Muscle of back (tissue), 13 donors: ENCODE measurements at places on chromosomes 5 and 9.

DNA sequence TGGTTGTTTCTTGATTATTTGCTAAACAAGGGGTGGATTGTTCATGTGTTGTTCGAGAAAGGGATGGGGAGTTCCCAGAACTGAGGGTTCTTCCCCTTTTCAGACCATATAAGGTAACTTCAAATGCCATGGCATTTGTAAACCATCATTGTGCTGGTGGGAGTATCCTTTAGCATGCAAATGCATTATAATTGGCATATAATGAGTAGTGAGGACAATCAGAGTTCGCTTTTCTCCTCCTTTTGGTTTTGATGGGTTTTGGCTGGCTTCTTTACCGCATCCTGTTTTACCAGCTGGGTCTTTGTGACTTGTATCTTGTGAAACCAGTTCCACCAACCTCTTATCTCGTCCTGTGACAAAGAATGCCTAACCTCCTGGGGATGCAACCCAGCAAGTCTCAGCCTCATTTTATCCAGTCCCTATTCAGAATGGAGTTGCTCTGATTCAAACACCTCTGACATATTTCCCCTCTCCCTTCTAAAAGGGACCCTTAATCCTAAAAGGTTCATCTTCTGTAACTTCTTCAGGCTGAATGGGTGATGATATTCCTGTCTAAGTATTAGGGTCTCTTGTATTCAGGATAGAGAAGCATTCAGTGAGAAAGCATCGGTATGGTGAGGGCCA, 8.7 kb upstream of the FBN2 start:
- DNase-seq: no peak

- DNase-seq: no peak
Observed at GRCh38 chr5:111954516-111955395, 197.8 kb upstream of the NREP start.

- DNase-seq: peak; percentile 95
Observed at GRCh38 chr5:151758430-151759241, at the start of gene ATOX1. Gene ATOX1, minus strand, starts transcription at chr5:151758631. Its CDS starts 80 bp downstream, at chr5:151758551.

GRCh38 chr5:34487159-34487879, 168.8 kb upstream of the RAI14 start:
- peak; percentile 69 for DNase-seq

DNA sequence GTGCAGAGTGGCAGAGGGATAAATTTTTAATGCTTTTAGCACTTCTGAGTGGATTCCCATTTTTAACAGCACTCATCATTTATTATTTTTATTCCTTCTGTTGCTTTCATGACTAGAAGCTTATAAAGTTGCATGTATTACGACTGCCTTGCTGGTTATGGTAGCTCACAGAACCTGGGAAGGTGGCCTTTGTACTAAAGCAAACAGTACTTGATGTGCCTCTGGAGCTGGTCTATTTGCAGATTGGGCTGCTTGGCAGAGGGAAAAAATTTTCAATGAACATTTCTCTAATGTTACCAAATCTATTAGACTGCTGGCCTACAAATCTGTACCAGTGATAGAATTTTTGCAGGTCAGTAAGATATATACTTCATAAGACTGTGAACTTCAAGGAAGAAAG, 274.5 kb upstream of the C9orf72 start:
- no peak for DNase-seq

- DNase-seq: no peak
Observed at GRCh38 chr5:57448751-57449150, 33.9 kb downstream of the ACTBL2 start.

- DNase-seq: peak; percentile 58
Observed at GRCh38 chr5:175466700-175467318, 11.6 kb upstream of the SFXN1 start.

DNA sequence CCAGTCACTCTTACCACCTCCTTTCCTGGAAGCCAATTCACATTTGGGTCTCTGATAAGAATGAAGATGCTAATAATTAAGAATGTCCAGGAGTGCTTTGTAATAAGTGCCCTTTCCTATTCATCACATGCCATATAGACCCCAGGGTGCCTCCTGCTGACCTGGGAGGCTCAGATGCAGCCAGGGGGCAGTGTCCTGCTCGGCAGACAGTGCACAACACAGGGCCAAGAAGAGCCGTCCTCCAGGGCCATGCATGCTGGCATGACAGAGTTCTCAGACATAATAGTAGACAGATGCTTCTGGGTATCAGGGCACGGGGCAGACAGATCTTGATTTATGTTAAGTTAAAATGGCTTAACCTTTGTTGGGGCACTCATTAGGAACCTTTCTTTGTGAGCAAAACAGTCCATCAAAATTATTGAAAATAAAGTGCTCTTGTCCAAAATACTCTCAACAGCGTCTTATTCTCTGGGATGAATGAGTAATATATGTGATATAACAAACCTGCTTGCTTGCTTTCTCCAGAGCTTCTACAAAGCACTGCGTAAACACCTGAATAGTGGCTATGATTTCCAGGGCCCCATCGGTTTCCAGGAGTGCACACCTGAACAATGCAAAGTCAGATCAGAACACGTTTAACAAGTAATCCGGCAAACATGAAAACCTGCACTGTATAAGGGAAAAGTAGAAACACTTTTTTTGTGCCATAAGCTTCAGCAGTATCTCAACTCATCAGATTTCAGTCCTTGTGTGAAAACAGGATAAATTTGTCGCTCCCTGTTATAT, 192.7 kb downstream of the FANCC start:
- no peak for DNase-seq

DNA sequence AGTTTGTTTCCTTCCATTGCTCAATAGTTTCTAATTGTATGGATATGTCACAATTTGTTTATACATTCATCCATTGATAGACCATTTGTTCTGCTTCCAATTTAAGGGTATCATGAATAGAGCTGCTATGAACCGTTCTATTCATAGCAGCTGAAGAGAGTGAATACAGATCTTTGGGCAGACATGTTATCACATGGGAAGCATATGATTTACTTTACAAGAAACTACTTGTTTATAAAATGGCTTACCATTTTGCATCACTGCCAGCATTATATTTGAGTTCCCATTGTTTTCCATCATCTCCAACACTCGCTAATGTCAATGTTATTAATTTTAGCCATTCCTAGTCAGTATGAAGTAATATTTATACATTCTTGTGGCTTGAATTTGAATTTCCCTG, 549.0 kb downstream of the MAT2B start:
- DNase-seq: no peak

- DNase-seq: no peak
Observed at GRCh38 chr9:115138151-115138550, 20.2 kb upstream of the TNC start.

DNA sequence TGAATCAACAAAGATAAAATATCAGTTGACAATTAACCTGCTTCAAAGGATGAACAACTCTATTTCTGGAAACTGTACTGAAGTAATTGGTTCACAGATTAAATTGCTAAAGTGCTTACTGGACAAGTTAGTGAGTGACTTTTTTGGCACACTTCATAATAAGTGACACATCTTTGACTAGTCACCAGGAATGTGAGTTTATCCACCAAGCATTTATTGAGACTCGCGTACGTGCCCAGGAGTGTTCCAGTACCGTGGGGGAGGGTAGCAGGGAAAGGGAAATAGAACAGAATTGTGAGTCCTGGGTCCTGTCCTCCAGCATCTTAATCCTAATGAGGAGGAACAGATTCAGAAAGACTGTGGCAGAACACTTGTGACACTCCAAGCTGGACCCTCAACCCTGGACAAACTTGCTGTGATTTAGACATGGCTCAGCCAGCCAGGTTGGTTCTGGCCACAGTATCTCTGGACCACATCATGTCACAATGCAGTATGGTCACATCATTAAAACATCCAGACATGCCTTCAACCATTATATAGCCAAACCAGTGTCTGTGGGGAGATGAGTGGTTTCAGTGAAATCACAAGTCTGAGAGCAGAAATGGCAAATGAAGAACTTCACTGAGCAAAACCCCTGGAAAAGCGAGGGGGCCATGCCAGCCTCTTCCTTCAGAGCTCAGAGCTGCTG, 623.1 kb downstream of the BNC2 start:
- DNase-seq: no peak

DNA sequence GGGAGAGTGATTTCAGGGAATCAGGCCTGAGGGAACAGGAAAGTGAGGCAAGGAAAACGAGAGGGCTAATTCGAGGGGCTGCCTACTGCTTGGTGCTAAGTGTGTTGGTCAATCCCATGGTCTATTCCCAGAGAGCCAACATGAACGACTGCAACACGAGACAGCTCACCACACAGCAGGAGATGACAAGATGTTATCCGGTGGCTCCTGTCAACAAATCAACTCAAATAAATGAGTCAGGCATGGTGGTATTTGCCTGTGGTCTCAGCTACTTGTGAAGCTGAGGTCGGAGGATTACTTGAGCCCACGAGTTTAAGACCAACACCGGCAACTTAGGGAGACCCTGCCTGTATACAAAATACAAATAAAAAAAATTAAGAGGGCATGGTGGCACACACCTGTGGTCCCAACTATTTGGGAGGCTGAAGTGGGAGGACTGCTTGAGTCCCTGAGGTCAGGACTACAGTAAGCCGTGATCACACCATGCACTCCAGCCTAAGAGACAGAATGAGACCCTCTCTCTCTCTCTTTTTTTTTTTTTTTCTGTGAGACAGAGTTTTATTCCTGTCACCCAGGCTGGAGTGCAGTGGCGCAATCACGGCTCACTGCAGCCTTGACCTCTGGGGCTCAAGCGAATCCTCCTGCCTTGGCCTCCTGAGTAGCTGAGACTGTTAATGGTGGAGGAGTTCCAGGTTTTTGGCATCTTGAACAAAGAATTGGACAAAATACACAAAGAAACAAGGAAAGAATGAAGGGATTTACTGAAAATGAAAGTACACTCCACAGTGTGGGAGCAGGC, 9.0 kb upstream of the FAF2 start:
- DNase-seq: no peak

- DNase-seq: no peak
Observed at GRCh38 chr5:6783787-6784186, 70.6 kb downstream of the TENT4A start.

DNA sequence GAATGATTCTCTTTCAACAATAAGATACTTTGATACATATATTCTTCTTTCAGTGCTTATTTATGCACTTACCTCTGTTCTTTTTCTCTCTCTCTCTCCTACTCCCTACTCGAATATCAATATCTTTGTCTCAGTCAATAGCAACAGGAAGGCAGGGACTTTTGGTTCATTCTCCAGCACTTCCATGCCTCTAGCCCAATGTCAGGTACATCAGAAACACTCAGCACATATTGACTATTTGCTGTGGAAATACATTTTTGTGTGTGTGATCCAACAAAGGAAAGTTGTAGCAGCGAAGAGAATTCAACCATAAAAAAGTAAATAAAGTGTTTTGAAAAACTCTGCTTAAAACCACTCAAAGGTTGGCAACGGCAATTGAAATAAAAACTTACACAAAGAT, 12.6 kb downstream of the DIRAS2 start:
- DNase-seq: no peak

GRCh38 chr5:56757077-56757476, 58.3 kb upstream of the MAP3K1 start:
- DNase-seq: no peak

DNA sequence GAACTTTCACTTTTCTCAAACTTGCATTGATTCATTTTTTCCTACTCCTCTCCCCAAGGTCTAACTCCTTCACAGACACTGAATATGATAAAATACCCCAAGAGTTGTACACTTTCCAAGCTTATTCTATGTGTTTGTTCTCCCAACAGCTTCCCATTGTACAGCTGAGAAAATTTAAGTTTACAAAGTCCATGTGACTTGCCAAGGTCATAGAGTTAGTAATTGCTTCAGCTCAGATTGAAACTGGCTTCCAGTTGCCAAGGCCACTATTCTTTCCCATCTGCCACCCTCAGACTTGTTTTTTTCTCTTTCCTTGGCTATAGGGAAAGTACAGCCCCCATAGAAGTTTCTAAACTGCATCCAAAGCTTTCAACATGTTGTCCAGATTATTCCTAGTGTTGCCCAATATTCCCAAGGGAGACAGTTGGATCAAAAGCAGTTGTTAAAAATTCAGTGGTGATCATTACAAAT, 34.8 kb downstream of the TNFSF8 start:
- peak; percentile 33 for DNase-seq

DNA sequence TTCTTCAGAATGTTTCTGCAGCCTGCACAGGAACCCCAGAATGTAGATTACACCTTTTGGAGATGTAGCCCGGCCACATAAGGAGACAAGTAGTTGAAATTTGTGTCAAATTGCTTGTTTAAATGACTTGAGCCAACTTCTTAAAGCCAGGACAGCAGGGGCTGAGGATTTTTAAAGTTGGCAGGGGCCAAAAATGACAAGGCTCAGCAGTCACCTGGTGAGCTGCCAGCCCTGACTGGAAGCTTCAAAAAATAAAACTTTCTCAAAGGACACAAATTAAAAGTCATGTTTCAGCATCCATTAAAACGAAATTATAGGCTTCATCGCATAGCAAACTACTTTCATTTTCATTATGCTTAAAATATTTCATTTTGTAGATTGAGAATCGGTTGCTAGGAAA, 340.3 kb upstream of the WWC1 start:
- DNase-seq: no peak

- DNase-seq: no peak
Observed at GRCh38 chr9:132627106-132627505, 42.7 kb downstream of the DDX31 start.

DNA sequence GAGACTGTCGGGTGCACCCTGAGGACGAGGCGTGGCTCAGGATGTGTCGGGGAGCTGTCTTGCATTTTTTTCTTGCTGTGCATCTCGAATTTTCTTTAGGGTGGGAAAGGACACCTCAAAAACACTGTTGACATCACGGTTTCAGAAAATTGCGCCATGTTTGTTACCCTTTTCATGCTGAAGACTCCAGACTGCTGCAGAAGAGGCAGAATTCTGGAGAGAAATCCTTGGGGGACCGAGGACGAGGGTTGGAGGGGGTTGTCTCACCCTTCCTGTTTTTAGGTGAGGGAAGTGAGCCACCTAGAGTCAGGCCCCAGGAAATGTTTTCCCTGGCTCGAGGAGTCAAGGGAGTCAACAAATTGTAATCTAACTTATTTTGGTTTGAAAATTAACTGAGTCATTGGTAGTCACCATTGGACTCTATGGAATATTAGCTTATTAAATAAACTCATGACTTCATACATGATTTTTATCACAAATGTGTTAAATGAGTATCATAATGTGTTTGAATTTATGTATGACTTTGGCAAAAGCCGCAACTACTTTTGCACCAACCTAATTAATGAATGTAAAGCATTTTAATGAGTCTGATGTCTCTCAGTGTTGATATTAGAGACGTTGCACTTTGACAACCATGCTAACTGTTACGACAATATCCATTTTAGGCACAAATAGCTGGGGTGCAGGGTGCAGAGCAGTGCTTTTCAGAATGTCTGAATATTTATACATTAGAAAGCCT, 724 bp upstream of the LYSMD3 start:
- peak; percentile 84 for DNase-seq
